ENCODE measurements at places on chromosomes 1 and 21.

GRCh38 chr1:1548591-1548990, 8.2 kb upstream of the TMEM240 start:
- DNase-seq: no peak

DNA sequence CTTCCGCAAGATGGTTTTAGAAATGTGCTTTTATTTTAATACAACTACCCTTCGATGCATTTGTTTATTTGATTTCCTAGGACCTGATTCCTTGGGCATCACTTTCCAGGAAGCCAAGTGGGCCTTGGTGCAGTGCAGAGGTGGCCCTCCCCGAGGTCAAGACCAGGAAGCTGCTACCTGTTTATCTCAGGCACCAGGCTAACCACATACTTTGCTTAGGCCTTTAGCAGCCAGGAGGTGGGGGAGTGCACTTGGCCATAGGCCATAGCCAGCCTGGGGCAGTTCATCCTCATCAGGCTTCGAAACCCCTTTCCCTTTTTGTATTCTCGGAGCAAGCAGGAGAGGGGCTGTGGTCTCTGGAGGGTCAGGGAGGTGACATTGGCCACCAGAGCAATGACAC, 45.4 kb downstream of the SMYD2 start:
- no peak for DNase-seq

GRCh38 chr21:18298228-18298627, 53.6 kb downstream of the CHODL start:
- no peak for DNase-seq

- no peak for DNase-seq
These were observed 42.0 kb downstream of the UBIAD1 start for GRCh38 chr1:11314959-11315358.

DNA sequence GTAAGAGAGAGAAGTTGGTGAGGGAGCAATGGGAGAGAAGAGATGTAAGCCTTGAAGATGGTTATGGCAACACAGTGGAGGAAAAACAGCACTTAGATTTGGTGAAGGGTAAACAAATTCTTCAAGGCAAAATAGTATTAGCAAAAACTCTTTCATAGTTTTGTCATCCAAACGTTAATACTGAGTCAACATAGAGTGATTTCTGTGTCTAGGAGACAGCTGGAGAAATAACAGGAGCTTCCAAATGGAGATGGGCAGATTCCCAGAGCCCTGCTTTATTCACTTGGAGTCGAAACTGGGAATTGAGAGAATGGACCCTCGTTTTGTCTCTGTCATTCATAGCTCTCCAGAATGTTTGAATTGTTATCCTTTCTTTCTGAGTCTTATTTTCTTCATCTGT, 68.3 kb downstream of the PLA2G4A start:
- DNase-seq: no peak

GRCh38 chr1:39970274-39970673, 15.3 kb downstream of the MFSD2A start:
- DNase-seq: no peak

DNA sequence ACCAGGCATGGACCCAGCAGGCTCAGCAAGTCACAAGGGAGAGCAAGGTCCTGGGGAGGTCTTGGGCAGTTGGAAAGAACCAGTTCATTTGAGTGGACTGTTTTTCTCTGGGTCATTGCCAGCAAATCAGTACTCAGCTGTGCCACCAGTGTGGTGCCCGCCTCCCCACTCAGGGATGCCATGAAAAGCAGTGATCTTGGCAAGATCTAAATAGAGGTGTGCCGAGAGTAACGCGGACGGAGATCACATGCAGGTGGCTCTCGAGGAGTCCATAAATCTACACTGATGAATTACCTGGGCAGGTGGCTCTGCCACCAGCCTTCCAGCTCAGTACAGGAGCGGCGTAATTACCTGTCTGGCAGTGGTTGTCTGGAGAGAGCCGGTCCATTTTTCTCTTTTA, 642.2 kb downstream of the PTPRU start:
- no peak for DNase-seq

GRCh38 chr1:61392409-61393242, 310.3 kb downstream of the NFIA start:
- DNase-seq: no peak

- no peak for DNase-seq
These were observed 616.8 kb downstream of the RWDD3 start for GRCh38 chr1:95850763-95851162.
